CD4-positive, alpha-beta T cell treated with Interleukin-10 for 1 hour (primary cell): ENCODE measurements at places on chromosomes 2 and 18.

DNA sequence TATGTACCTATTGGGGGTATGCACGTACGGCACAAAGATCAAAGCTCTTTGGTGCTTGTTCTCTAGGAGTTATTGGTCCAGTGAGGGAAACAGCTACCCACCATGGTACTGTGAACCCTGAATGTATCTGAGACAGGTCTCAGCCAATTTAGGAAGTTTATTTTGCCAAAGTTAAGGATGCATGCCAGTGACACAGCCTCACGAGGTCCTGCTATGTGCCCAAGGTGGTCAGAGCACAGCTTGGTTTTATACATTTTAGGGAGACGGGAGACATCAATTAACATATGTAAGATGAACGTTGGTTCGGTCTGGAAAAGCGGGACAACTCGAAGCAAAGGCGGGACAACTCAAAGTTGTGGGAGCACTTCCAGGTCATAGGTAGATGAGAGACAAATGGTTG is 75.8 kb downstream of the SOWAHC start:
- DNase-seq, result no peak

DNA sequence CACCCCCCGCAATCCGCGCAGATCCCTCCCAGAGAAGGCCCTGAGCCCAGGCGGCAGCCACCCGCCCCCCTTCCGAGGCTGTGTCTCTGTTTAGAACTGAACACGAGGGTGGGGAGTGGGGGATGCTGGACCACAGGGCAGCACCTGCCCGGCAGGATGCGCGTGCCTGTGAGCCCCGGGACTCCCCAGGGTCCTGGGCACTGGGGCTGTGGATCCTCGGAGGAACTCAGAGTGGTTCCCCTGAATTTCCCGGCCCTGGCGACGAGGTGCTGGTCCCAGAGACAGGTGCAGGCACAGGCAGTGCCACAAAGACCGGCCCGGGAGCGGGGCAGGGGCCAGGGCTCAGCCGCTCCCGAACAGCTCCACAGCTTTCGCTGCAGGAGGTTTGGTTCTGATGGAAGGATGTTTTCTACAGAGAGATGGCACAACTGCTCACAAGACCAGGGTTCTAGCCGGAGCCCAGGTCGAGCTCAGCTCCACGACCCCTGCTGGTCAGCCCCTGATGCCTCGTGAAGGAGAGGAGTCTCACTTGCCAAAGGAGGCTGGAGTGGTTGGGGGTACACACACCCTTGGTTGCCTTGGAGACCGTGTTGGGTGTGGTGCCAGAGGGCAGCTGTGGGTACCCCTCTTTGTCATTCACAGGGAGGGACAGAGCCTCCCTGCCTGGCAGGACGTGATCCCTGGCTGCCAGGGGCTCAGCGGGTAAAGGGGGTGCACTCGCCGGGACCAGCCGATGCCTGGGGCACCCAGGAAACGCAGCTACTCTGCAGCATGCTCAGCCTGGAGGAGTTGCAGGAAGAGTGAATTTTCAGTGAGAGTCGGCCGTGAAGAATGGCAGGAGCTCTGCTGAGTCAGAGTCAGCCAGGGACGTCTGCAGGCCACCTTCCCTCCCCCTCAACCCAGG is 4.4 kb upstream of the NEU4 start:
- DNase-seq, result peak; percentile 36

DNA sequence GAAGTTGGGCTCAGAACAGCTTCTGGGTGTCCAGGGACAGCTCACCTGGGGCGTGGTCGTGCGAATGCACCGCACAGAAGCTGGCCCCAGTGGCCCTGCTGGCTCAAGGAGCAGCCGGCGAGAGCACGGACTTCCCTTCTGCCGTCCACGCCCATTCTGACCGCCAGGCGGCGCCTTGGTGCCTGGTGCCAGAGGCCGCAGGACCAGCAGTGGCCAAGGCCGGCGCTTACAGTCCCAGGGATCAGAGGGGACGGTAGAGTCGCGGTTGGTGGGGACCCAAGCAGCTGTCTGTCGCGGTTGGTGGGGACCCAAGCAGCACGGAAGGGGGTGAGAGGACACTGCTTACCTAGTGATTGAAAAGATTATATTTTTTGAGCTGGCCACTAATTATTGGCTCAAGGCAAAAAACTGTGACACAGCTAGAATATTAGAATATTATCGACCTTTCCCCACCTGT is 25.7 kb downstream of the NPPC start:
- DNase-seq, result peak; percentile 41

- no peak for DNase-seq
Observed at GRCh38 chr18:13241893-13242175, 23.3 kb downstream of the LDLRAD4 start.

DNA sequence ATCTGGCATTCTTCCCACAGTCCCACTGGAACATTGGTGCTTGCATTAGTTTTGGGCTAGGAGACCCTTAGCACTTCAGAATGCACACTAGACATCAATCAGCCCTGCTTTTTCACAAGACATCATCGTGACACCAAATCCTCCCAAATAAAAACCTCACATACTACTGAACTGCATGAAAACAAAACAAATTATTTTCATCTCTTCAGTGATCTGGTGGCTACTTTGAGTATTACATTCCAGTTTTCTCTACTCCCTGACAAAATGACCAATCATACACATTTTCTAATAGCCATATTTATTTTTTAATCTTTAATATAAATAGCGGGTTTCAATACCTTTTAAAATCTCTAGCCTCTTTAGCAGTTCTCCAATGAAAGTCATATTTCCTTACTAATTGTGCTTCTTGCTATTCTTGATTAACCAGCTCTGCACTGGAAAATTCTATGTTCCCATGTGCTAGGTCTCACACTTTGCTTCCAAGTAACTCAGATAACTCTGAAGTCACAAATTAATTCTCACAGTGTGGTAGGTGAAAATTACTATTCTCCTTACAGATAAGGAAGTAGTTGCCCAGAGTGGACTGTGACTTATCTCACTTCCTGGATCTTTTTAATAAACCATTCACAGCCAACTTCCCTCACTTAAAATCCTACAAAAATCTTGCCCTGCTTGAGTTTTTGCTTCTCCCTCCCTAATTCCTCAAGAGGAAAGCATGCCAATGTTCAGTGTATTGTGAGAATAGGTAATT is 82.5 kb upstream of the EPB41L3 start:
- no peak for DNase-seq

DNA sequence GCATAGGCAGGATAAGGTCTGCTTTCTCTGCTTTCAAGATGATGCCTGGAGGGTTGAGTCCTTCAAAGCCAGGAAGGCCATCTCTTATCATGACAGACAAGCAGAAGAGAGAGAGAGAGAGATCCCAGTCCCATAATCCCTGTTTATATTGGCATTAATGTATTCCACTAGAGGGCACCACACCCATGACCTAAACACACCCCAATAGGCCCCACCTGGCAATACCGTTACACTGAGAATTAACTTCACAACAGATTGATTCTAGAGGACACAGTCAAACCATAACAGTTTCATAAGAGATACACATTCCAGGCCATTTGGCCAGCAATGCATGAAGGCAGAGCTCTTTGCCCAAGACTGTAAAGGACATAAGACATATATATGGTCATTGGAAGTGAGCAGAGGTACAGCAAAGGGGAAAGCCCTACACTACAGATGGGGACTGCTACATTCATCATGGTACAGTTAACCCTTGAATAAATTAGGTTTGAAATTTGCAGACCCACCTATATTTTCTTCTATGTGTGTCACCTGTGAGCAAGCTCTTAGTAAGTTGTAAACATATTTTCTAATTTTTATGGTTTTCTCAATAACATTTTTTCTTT is 1516.1 kb downstream of the RPIA start:
- no peak for DNase-seq

GRCh38 chr2:178258916-178259315 is 64.6 kb downstream of the OSBPL6 start:
- DNase-seq, result no peak

- no peak for DNase-seq
Observed at GRCh38 chr2:205556357-205556756, 125.9 kb upstream of the NRP2 start.

DNA sequence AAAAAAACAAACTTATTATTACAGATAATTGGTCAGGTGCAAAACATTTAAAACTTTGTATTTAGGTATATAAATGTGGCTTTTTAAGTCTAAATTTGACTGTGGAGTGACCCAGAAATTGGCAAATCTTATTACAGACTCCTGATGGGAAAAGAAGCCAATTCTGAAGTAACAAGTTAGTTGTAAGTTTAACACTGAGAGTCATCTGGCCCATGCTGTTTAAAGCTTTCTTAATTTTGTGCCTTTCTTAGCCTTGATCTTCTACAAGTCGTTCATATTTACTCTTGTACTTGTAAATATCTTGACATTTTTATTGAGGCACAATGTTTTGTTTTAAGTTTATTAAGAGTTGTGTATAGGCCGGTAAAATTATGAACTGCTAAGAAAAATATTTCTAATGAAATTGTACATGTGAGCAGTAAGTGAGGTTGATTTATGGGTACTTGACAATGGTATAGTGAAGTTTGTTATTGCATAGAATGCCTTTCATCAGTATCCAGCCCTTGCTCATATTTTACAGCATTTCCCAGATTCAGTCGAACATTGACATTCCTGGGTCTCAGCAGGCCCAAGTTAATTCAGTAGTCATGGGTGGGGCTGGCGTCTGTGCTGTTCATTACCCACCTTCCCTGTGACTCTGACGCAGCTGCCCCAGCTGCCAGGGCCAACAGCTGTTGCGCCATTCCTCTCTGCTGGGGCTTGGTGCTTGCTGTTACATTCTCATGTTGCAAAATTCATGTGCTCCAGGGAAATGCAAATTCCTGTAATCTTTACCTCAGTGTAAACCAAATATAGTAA is 121.4 kb downstream of the ZNF236 start:
- no peak for DNase-seq

GRCh38 chr2:238157506-238158017 is 1.2 kb upstream of the ERFE start:
- no peak for DNase-seq

DNA sequence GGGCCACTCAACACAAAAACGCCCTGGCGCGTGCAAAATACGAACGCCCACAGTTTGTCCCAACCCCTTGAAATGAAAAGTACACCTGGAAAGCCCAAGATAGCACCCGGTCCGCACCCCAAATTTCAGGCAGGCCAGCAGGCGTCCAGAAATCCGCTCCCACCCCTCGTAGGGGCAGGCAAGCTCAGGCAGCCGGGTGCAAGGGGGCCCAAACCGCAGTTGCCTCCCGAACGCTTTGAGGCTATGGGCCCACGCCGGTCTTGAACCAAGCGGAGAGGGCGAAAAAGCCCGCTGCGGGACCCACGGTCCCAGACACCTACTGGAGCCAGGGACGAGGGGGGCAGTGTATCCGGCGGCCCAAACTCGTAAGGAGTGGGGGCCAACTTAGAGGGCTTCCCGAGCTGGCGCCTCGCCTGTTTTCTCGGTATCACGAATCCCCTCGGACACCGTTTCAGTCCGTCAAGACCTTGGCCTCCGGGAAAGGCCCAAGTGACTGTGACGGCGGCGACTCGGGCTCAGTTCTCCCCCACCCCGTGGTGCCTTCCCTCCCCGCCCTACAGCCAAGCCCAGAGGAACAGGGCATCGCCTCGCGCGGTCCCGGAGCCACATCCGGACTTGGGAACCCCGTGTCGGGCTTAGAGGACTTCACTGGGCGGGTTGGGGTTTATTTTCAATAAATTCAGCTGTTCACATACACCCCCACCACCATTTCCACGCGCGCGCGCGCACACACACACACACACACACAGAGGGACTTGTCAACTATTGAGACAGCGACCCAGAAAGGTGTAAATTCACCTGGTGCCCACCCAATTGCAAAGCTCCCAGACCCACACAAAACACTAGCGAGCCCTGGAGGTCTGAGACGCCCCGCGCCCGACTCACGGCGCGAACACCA is 6.2 kb upstream of the SATB2 start:
- no peak for DNase-seq

GRCh38 chr2:71502941-71503738 is 49.8 kb downstream of the DYSF start:
- DNase-seq, result no peak

GRCh38 chr2:176830362-176830761 is 382.2 kb upstream of the HNRNPA3 start:
- DNase-seq, result peak; percentile 39

- no peak for DNase-seq
Observed at GRCh38 chr18:13793819-13794218, 30.1 kb upstream of the MC5R start.

DNA sequence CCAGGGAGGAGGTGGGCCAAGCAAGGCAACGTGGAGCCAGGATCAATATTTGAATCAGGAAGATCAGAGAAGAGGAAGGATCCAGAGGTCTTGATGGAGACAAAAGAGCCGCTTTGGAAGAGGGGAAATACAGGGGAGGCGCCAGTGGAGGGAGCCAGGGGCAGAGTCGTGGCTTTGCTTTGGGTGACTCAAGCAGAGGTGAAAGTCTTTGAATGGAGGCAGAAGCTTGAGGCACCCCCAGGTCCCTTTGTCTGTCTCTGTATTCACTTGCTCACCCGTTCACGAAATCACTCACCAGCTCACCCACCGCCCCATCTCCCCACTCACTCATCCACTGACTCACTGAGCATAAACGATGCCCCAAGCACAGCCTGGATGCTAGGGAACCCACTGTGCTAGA is 134.1 kb downstream of the ACOXL start:
- DNase-seq, result no peak

DNA sequence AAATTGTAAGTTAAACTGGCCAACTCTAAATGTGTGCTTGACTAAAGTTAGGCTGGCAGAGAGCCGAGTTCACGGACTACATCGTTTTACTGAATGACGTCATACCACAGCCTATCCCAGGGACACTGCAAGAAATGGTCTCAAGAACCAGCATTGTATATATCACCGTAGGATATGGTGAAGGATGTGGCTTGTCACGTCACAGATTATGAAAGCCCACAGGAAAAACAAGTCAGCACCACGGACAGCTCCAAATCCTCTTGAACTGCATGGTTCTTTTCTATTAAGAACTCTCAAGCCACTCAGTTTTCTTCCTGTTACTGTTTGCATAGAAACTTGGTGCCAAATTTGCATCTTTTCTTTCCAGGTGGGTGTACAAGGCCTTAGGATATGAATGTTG is 85.1 kb upstream of the ACAA2 start:
- DNase-seq, result peak; percentile 60

- DNase-seq, result no peak
Observed at GRCh38 chr2:133139847-133140533, 428.3 kb downstream of the NCKAP5 start.

GRCh38 chr2:78606895-78607294 is 418.6 kb upstream of the REG3G start:
- no peak for DNase-seq

GRCh38 chr2:10124538-10125045 is 2.1 kb downstream of the RRM2 start:
- peak; percentile 84 for DNase-seq

- peak; percentile 60 for DNase-seq
Observed at GRCh38 chr2:233084488-233084887, 24.3 kb downstream of the INPP5D start.

GRCh38 chr18:47969816-47970215 is 39.4 kb upstream of the SMAD2 start:
- no peak for DNase-seq

- no peak for DNase-seq
Observed at GRCh38 chr2:140249821-140250220, 1469.6 kb upstream of the NXPH2 start.

- no peak for DNase-seq
Observed at GRCh38 chr2:17627434-17627833, 86.9 kb downstream of the VSNL1 start.
